ENCODE measurements at places on chromosomes 5 and 9.

- DNase-seq: no peak
Observed at GRCh38 chr5:103424453-103425205, 138.0 kb downstream of the NUDT12 start.

- no peak for DNase-seq
Observed at GRCh38 chr5:54721116-54721515, 203.6 kb downstream of the SNX18 start.

- DNase-seq: no peak
Observed at GRCh38 chr5:159509002-159509660, 178.8 kb upstream of the IL12B start.

- no peak for DNase-seq
Observed at GRCh38 chr9:111726949-111727348, 65.5 kb downstream of the GNG10 start.

DNA sequence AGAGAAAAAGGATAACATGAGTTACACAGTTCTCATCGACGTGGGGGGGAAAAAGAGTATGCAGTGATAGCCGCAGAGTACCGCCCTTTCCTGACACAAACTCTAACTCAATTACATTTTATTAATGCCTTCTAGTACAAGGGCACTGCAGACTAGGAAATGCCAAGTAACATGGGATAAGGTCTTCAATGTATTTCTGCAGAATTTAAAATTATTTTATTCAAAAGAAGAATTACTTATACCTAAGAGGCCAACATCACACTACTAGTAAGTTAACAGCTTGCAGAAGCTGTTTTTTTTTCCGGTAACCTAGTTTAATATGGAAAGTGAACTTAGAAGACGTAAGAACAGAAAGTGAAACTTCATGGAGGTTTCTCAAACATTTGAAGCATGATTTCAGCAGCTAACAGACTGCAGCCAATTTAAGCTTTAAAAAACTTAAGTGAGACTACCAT is 3.9 kb downstream of the SETX start:
- DNase-seq: no peak

- DNase-seq: no peak
Observed at GRCh38 chr9:132894346-132894745, 15.6 kb downstream of the SPACA9 start.

DNA sequence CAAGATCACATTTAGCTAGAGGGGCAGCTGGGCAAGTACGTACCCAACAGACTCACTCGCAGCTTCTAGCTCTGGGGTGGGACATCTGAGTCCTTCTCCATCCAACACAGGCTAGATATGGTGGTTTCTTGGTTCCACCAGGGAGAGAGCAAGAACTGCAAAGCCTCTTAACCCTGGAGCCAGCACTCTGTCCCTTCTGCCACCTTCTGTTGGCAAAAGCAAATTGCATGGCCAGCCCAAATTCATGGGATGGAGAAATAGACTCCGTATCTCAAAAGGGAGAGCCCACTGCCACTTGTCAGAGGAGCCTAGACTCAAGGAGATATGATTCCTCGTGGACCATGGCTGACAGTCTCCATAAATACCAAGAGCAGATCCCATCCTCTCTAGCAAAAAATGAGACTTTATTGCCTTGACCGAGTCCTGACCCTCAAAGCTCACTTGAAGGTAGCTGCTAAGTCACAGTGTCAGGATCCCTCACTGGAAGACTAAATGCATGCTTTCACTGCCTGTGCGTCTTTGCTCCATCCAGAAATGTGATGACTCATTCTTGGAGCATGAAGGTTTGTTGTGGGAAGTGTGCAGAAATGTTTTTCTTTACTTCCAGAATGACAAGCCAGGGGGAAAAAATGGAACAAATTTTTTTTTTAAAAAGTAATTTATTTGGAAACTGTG is 28.8 kb upstream of the ROR2 start:
- no peak for DNase-seq

- DNase-seq: no peak
Observed at GRCh38 chr9:11072176-11072575, 459.4 kb upstream of the PTPRD start.

GRCh38 chr5:165139262-165139661 is 1633.8 kb downstream of the MAT2B start:
- no peak for DNase-seq
